ENCODE measurements at places on chromosomes 4 and X. TPM values are rescaled to one million over a fixed set of nuclear protein-coding genes. Genes with fewer than 3 reads are reported as not detected.

DNA sequence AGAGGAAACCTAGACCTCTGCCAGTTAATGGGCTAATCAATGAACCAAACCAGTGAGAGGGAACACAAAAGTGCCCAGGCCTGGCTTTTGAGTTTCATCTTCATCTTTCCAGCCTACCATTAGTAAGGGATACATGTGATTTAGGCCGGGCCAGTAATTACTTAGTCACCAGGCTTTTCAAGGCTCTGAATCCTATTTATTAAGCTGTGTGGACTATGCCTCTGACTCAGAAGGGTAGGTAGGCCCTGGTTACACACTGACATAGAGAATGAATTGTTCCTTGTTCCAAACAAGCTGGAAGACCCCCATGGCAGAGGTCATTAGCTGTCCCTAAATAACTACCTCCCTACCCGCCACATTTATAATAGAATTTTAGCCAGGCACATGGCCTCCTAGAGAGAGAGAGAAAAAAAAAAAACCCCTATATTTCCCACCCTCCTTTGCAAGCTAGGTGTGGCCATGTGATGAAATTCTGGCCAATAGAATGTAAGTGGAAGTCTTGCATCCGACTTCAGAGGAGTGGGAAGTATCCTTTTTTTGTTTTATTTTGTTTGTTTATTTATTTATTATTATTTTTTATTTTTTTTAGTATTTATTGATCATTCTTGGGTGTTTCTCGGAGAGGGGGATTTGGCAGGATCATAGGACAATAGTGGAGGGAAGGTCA, 112.3 kb upstream of the BCOR start:
- H3K27me3 ChIP-seq: no peaks in the 10 kb centered on the region
- no peak for DNase-seq
- H3K4me1 ChIP-seq: peaks cover 8% of the 10 kb centered on the region
- H3K4me3 ChIP-seq: no peak overlapping the region
- no peaks in the 10 kb centered on the region for H3K36me3 ChIP-seq
- H3K27ac ChIP-seq: no peak overlapping the region

- no peaks in the 10 kb centered on the region for H3K4me1 ChIP-seq
- no peak for DNase-seq
- H3K27me3 ChIP-seq: no peaks in the 10 kb centered on the region
- no peak overlapping the region for H3K4me3 ChIP-seq
Measured at GRCh38 chr4:185278716-185279115, 69.3 kb downstream of the SNX25 start.

DNA sequence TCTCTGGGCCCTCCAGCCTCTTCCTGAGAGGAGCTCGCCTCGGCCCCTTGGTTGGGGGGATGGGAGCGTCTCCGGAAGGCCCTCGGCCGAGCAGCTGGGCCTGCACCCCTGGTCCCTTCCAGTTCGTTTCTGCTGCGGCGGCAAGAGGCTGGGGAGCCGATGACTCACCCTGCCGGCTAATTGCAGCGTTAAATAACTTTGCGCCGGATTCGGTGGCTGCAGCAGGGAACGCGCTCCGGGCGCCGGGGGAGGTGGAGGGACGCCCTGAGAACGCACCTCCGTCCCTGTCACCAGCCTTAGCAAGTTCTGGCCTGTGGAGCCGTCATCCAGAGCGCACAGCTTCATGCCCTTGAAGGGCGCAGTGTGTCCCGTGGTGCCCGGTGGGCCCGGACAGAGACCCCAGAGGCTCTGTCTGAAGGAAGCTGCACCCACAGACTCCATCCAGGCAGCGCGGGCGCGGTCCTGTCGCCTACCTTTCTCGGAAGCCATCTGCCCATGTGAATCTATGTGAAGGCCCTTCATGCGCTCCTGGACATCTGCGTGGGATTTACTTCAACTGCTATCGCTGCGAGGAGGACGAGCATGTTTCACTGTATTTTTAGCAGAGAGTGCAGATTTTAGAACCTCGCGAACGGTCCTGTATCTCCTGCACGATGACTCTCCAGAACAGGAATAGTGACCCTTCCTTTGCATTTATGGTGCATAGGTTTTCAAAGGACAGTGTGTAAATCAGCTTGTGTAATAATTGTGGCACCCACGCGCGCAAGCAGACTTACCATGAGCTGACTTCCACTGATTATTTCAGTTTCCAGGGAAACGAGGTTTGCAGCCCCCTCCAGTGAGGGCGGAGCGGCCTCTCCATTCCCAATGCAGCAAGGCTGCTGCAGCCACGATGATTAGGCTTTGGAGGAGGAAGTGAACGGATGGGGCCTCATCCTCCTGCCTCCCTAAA, 1.7 kb upstream of the TMEM271 start:
- no peak overlapping the region for H3K4me3 ChIP-seq
- DNase-seq: no peak
- no peaks in the 10 kb centered on the region for H3K27me3 ChIP-seq
- no peaks in the 10 kb centered on the region for H3K4me1 ChIP-seq
- no peak overlapping the region for H3K27ac ChIP-seq

GRCh38 chr4:1384675-1385372, 21.4 kb downstream of the NKX1-1 start:
- peaks cover 4% of the 10 kb centered on the region for H3K36me3 ChIP-seq
- DNase-seq: no peak
- H3K4me3 ChIP-seq: no peak overlapping the region
- H3K27ac ChIP-seq: no peak overlapping the region

DNA sequence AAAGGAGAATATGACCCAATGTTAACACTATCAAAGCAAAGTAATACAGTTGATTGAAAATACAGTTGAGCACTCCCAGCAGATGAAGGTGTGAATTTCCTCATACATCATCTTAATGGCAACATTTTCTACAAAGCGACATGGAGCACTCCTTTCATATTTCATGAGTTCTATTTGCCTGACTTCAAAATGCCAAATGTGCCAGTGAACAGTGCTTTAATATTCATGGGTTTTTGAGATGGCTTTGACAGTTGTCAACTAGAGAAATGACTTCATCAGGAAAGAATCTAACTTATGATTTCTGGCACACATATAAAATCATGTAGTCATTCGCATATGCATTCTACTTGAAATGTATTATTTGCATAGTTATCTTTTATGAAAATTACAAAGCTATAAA, 222.4 kb downstream of the GALNTL6 start:
- H3K27me3 ChIP-seq: no peaks in the 10 kb centered on the region
- no peak overlapping the region for H3K4me3 ChIP-seq
- no peak for DNase-seq

DNA sequence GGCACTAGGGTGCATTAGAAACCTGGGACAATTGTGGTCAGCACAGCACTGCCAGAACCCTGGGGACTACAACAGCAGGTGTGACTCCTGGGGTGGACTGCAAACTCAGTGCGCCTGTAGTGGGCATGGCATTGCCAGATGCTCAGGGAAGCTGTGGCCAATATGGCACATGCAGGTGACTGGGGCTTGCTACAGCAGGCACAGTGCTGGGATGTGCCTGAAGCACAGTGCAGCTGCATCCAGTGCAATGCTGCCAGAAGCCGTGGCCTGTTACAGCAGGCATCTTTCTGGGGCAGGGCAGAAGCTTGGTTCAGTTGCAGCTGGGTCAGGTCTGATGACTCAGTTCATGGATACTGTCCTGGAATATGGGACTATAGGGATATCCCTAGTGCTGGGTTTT, 445.8 kb downstream of the CCSER1 start:
- DNase-seq: no peak
- H3K36me3 ChIP-seq: no peaks in the 10 kb centered on the region
- no peaks in the 10 kb centered on the region for H3K4me1 ChIP-seq
- no peak overlapping the region for H3K27ac ChIP-seq

GRCh38 chrX:45449982-45450381, 249.3 kb upstream of the DIPK2B start:
- no peak overlapping the region for H3K27ac ChIP-seq
- no peaks in the 10 kb centered on the region for H3K36me3 ChIP-seq
- DNase-seq: no peak
- no peaks in the 10 kb centered on the region for H3K4me1 ChIP-seq
- H3K4me3 ChIP-seq: no peak overlapping the region

GRCh38 chrX:86066998-86067397, 19.6 kb upstream of the CHM start:
- no peaks in the 10 kb centered on the region for H3K4me1 ChIP-seq
- DNase-seq: no peak
- H3K4me3 ChIP-seq: no peak overlapping the region

DNA sequence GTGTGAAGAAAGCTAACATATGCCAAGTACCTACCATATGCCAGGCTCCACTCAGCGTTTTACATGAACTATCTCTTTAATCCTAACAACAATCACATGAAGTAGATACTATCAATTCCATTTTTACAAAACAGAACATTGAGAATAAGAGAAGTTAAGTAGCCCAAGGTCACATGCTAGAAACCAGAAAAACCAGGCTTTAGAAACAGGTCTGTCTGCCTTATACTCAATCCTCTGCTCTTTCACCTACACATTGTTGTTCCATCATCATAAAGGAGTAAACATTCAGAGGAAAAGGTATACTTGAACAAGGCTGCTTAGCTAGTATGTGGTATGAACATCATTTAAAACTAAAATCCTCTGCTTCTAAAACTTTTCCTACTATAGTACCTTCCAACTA, 42.1 kb downstream of the WDFY3 start:
- no peaks in the 10 kb centered on the region for H3K4me1 ChIP-seq
- no peak overlapping the region for H3K27ac ChIP-seq
- no peaks in the 10 kb centered on the region for H3K27me3 ChIP-seq
- no peak for DNase-seq
- no peaks in the 10 kb centered on the region for H3K36me3 ChIP-seq

DNA sequence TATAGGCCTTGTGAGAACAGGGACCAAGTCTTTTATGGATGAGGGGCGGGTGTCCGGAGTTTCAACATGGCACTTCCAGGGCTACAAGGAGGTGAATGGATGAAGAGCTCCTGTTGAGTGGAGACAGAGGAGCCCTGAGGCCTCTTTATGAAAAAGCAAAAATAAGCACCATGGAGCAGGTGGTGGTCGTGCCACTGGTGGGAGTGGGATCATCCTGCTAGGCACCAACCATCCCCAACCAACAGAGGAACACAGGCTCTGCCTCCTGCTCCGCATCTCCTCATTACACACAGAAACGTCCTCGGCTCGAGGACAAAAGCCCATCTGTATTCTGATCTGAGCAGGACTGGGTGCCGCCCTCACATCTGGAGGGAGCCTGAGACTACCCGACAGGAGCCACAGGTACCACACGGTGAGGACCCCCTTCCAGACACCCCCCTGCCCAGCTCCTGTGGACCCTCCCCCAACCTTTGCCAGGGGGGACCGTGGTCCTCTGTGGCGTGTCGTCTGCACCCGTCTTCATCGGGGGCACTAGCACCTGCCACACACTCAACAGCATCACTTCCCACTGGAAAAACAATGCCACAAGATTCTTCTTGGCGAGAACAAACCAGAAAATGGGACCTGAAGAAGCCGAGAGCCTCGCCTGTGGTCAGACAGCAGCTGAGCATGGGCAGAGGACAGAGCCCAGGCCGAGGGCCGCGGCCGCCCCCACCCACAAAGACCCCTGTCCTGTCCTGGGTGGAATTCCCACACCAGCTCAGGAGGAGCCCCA, 3.9 kb upstream of the PDE6B start:
- DNase-seq: no peak
- no peaks in the 10 kb centered on the region for H3K27me3 ChIP-seq
- H3K4me1 ChIP-seq: no peaks in the 10 kb centered on the region
- H3K27ac ChIP-seq: no peak overlapping the region
- H3K36me3 ChIP-seq: no peaks in the 10 kb centered on the region

GRCh38 chrX:153669174-153669890, 4.3 kb downstream of the PNCK start:
- H3K4me1 ChIP-seq: no peaks in the 10 kb centered on the region
- no peaks in the 10 kb centered on the region for H3K36me3 ChIP-seq
- no peak for DNase-seq
- H3K27me3 ChIP-seq: no peaks in the 10 kb centered on the region

DNA sequence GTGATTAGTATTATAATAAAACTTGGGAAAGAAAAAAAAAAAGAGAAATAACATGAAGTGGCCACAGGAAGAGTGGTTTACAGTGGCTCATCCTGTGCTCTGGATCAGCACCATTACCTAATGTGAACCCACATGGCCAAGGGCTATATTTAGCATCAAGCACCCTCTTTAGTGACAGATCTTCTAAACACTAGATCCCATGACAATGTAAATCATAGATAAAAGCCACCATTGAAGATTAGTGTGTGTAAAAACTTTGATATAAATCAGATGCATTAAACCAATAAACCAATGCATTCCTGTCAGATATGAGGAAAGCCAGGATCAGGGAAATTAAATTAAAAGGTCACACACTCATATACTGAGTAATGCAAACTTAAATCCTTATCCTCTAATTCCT, 400.6 kb upstream of the MAGEB18 start:
- no peak overlapping the region for H3K4me3 ChIP-seq
- H3K4me1 ChIP-seq: no peaks in the 10 kb centered on the region
- no peak for DNase-seq
- H3K27ac ChIP-seq: no peak overlapping the region
- H3K36me3 ChIP-seq: no peaks in the 10 kb centered on the region

GRCh38 chr4:123599920-123600810, 203.6 kb downstream of the SPRY1 start:
- H3K36me3 ChIP-seq: no peaks in the 10 kb centered on the region
- H3K27me3 ChIP-seq: no peaks in the 10 kb centered on the region
- no peak overlapping the region for H3K4me3 ChIP-seq
- H3K4me1 ChIP-seq: peaks cover 7% of the 10 kb centered on the region
- peak; percentile 85 for DNase-seq
- H3K27ac ChIP-seq: no peak overlapping the region

DNA sequence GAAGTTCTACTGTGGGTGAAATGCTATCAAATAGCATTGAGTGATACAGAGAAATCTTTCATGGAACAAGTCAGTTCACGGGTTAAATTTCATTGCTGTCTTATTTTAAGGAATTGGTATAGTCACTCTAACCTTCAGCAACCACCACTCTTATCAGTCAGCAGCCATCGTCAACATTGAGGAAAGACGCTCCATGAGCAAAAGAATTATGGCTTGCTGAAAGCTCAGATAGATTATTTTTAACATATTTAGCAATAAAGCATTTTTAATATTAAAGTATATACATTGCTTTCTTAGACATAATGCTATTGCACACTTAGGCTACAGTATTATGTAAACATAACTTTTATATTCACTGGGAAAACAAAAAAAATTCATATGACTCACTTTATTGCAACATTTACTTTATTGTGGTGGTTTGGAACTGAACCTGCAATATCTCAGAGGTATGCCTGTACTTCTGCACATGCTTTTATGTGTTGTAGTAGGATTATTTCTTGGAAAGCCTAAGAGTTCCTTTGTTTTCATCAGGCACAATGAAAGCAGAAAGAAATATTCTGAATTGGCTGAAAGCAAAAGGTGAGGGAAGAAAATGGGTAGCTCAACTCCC, 586.7 kb downstream of the GBA3 start:
- no peak for DNase-seq
- no peaks in the 10 kb centered on the region for H3K27me3 ChIP-seq
- H3K36me3 ChIP-seq: no peaks in the 10 kb centered on the region
- H3K4me1 ChIP-seq: no peaks in the 10 kb centered on the region

GRCh38 chr4:6180841-6181631, 19.3 kb downstream of the JAKMIP1 start:
- peaks cover 2% of the 10 kb centered on the region for H3K36me3 ChIP-seq
- no peaks in the 10 kb centered on the region for H3K27me3 ChIP-seq
- peaks cover 67% of the 10 kb centered on the region for H3K4me1 ChIP-seq
- DNase-seq: peak; percentile 98
- H3K27ac ChIP-seq: peak overlapping the region; percentile 94

Gene HSFX3
- polyA plus RNA-seq: not detected

Gene HSD17B13
- polyA plus RNA-seq: not detected

Gene KIT
- polyA plus RNA-seq: not detected

Gene NXF2
- not detected for polyA plus RNA-seq

Gene INTS12
- polyA plus RNA-seq: 39.6 TPM

Gene PWWP3B
- polyA plus RNA-seq: not detected
